ENCODE measurements at places on chromosomes 4 and X. TPM values are rescaled to one million over a fixed set of nuclear protein-coding genes. Genes with fewer than 3 reads are reported as not detected.

- DNase-seq = no peak
Measured at GRCh38 chr4:152659806-152660205, 20.0 kb downstream of the TMEM154 start.

Gene SORBS2
- 3.6 TPM for total RNA-seq

Gene STATH
- not detected for total RNA-seq

DNA sequence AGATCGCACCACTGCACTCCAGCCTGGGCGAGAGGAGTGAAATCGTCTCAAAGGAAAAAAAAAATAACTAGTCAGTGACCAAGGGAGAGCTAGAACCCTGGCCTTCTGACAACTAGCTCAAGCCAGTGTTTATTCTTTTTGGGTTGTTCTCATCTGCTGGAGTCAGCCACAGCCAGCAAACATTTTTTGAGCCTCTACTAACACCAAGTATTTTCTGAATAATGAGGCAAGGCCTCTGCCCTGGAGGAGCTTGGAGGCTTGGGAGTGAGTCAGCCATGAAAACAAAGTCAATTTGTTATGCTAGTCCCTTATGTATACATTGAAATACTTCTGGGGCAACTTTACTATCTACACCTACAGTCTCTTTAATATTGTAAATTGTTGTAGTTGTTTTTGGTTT is 46.5 kb downstream of the TMA16 start:
- DNase-seq = peak; percentile 77

Gene F8A3
- total RNA-seq = 2.2 TPM

GRCh38 chr4:48490680-48491513 is 845 bp downstream of the ZAR1 start:
- no peak for DNase-seq

GRCh38 chr4:177010418-177010817 is 217.7 kb upstream of the VEGFC start:
- DNase-seq = no peak

DNA sequence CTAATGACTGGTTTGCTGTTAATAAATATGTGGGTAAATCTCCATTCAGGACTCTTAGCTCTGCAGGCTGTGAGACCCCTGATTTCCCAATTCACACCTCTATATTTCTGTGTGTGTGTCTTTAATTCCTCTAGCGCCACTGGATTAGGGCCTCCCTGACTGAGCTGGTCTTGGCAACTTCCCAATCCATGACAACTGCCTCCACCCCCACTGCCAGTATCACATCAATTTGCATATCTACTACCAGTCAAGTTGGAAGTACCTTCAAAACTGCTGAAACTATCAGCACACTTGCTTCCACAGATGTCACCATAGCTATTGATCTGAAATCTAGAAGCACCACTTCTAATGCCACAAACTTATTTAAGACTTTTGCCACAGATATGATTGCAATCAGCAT is 27.6 kb downstream of the OPRPN start:
- no peak for DNase-seq

Data from PC-3 (cell line).